Activated T-cell treated with anti-CD3 and anti-CD28 coated beads, Interleukin-2, amount 50 U/mL, for 1 hour (primary cell): ENCODE measurements at places on chromosomes 12 and 14.
A peak's percentile ranks its signal among the peaks of the same experiment; 100 is the strongest.

DNA sequence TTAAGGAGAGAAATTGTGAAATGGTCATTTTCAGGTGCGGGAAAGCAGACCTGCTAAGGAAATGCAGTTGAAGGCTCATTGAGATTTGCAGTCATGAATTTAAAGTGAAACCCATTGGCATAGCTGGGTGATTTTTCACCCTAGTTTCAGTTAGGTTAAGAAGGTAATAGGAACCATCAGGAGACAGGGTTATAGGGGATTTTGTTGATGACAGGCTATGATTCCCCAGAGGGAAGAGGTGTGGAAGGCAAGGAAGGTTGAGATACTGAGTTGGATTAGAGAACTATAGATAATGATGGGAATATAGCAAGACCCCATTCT lies 22.7 kb upstream of the BMAL2 start:
- DNase-seq: no peak

GRCh38 chr14:91303091-91303923 lies 58.8 kb upstream of the GPR68 start:
- peak; percentile 50 for DNase-seq

DNA sequence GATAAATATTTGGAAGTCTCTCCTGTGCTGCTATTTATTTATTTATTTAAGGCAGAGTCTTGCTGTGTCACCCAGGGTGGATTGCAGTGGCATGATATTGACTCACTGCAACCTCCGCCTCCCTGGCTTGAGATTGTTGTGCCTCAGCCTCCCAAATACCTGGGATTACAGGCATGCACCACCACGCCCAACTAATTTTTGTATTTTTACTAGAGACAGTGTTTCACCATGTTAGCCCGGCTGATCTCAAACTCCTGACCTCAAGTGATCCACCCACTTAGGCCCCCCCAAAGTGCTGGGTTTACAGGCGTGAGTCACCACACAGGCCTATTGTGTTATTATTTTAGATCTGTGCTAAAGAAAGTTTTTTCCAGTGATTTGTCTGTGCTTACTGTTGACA lies 225.2 kb downstream of the CCER1 start:
- no peak for DNase-seq

DNA sequence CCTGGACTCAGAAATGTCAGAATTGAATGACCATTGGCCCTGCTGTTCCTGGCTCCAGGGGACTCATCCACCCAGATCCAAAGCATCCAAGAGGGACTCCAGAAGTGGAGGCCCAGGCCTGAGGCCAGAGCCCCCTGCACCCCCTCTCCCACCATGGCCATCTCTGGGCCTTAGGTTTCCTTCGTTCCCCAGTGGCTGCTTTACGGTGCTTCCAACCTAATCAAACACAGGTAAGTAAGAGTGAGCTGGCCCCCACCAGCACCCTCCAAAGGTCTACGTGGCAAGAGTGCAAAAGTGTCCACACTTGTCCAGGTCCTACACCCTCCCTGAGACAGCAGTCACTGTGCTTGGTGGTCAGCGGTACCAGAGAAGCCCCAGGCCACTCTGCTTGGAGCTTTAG lies 139.0 kb downstream of the DPF3 start:
- DNase-seq: no peak

- DNase-seq: no peak
These were observed 138.2 kb upstream of the PWP1 start for GRCh38 chr12:107547389-107547788.

GRCh38 chr12:9721394-9722092 lies 11.4 kb downstream of the CLECL1 start:
- DNase-seq: no peak

- no peak for DNase-seq
These were observed 606.9 kb downstream of the FSCB start for GRCh38 chr14:43900173-43900655.

- no peak for DNase-seq
These were observed 8.5 kb downstream of the TMEM233 start for GRCh38 chr12:119601877-119602733.

DNA sequence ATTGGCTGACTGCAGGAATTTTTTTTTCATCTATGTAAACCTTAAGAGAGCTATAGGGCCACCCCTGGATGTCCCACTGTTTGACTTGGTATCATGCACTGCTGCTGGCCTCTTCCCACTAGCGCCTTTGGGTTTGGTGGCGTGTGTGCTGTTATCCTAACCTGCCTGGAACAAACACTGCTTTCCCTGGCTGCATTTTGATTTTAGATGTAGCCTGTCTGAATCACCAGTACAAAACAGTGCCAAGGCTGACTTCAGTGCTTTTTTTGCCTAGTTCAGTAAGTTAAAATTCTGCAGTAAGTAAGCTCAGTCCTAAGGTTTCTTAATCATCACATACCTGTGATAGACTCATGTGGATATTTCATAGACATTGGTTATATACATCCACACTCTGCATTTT lies 99.2 kb downstream of the EML1 start:
- no peak for DNase-seq

GRCh38 chr14:105581551-105582341 lies 55.4 kb downstream of the TMEM121 start:
- no peak for DNase-seq

DNA sequence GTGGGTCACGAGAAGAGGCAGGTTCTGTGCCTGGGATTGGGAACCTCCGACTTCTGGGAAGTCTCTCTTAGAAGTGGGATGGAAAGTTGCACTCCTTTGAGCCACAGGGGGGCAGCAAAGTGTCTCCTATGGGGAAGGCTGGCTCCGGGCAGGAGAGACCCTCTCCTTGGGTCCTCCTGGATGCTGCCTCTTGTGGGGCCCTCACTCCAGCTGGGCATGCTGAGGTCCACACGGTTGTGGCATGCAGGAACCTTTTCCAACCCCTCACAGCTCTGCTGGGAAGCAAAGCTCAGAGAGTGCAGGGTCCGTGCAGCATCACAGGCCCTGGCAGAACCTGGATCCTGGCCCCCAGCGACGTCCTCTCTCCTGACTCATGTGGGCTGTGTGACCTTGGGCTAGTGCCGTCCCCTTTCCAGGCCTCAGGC lies 17.4 kb downstream of the SDSL start:
- no peak for DNase-seq

GRCh38 chr12:59578254-59578653 lies 17.6 kb upstream of the SLC16A7 start:
- DNase-seq: no peak

GRCh38 chr14:74242021-74242779 lies 3.0 kb downstream of the VSX2 start:
- no peak for DNase-seq

DNA sequence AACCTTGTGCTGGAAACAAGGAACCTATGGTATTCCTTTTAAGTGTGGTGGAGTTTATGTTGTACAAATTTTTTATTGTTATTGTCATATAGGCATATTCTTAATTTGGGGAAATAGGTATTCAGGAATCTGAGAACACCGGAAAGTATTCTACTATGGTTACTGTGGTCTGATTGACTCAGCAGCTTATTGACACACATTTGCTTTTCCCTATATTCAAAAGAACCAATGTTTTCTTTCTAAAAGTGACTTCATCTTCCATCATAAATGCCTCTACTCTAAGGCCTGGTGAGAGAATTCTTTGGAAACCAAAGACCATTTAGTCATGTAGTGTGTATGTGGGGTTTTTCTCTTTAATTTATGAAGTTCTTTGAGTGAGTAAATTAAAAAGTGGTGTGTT lies 474.8 kb downstream of the TMTC2 start:
- DNase-seq: no peak

- no peak for DNase-seq
These were observed 240.8 kb upstream of the LHX5 start for GRCh38 chr12:113712481-113712880.
